ENCODE measurements at places on chromosomes 3 and 15.
A peak's percentile ranks its signal among the peaks of the same experiment; 100 is the strongest.

DNA sequence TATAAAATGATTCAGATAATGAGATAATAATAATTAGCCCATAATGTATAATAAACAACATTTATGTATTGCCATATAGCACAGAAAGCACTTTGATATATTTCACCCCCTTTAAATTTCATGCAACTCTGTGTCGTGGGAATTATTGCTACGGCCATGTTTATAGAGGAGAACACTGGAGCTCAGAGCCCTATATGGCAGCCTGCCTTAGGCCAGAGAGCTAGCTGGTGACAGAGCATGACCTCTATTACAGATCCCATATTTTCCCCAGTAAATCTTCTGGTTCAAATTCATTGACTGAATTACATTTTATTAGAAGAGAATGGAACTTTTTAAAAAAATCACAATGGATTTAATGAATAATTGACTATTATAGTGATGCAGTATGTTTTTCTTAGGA is 25.0 kb downstream of the USP13 start:
- DNase-seq: no peak

GRCh38 chr3:161263057-161263456 is 41.9 kb downstream of the NMD3 start:
- no peak for DNase-seq

GRCh38 chr3:192727032-192727847 is at the start of gene FGF12:
Gene FGF12 (minus strand): TSS chr3:192727541.
- DNase-seq: peak; percentile 82

DNA sequence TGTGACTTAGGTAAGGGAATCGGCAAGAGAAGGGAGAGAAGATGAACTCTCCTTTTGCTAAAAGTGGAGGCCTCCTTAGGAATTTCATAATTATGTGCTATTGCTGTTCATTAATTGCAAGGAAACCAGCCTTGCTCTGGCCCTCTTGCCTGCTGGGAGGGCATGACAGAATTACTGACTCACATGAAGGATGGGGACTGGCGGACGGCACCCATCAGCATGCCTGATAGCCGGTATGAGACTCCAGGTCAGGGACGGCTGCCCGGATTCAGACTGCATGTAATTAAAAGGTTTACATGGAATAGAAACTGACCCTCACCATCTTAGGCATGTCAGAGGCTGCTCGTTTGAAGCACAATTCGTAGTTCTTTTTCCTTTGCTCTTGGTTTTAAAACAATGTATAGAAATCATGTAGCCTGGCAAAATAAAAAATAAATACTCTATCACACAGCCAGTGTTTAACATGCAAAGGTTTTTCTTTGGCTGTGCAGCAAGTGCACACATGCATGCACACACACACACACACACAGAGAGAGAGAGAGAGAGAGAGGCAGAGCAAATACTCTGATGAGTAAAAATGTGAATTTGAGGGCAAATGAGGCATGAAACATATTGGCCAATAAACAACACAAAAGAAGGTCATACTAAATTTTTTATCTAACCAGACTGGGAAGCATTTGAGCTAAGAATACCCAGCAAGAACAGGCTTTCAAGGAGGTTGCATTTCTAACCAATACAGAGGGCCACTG is 82.7 kb downstream of the FOXB1 start:
- no peak for DNase-seq

DNA sequence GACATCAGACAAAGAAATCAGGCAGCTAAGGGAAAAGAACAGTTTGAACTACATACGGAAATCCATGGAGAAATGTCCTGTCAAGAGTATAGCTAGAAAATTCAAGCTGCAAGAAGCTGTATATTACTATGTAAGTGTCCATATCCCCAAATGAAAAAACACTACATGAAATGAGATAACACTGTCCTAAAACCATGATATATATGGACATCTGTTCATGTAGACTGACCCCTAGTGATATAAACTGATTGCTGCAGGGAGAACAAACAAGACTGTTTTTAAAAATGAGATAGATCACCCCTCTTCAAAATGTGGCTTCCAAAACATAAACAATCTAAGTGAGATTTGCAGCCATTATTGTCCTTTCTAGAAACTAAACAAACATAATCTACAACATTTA is 985.6 kb downstream of the EPHA3 start:
- DNase-seq: no peak

Measured in right forelimb (tissue), 1 donor.